CD8-positive, alpha-beta memory T cell (primary cell): ENCODE measurements at places on chromosomes 2 and 18. TPM values are rescaled to one million over a fixed set of nuclear protein-coding genes. Genes with fewer than 3 reads are reported as not detected.

MAP3K19 gene
- total RNA-seq, result not detected

CCDC178 gene
- total RNA-seq, result not detected

DNA sequence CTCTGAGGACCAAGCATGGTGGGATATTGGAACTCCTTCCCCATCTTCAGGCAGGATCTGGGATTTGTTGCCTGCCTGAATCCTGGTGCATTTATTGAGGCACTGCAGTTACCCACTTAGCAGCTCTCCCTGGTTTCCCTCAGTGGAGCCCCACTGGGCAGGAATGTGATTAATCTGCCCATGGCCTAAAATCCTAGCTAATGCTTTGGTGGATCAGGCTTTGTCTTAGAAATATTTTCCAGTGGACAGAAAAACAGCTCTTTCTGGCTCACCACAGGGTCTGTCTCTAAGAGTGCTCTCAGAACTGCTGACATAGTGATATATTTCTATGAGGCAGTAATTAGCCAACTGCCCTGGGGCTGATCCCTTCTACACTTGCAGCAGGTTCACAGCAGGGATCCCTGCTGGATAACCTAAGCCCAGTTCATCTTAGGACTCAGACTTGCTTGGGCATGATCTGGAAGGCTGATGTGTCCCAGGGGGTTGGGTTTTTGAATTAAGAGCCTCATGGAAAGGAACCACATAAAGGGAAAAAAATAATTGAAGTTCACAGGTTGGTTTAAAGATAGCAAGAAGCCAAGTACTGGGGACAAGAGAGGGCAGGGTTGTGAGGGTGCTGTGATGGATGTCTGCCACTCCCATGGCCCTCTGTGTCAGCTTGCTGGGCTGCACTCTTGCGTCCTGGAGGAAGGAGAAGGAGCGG lies 44.3 kb upstream of the ZDBF2 start:
- no peak for DNase-seq

GRCh38 chr2:104385743-104386142 lies 468.2 kb upstream of the POU3F3 start:
- no peak for DNase-seq

DNA sequence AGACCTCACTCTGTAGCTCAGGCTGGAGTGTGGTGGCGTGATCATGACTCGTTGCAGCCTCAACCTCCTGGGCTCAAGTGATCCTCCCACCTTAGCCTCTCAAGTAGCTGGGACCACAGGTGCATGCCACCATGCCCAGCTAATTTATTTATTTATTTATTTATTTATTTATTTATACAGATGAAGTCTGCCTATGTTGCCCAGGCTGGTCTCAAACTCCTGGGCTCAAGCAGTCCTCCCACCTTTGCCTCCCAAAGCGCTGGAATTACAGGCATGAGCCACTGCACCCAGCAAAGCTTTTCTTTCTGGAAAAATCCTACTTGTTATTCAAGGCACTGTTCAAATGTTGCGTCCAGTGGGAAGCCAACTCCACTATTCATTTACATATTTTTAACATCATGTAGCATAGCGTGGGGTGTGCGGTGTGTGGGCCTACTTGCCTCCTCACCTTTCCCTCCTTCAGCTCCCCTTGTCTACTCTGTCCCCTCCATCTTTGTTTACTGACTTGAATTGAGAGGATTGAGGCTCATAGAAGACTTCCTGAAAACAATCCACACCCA lies 6.8 kb upstream of the RHOB start:
- DNase-seq, result no peak

GRCh38 chr2:200670313-200670712 lies 84.5 kb downstream of the AOX1 start:
- no peak for DNase-seq
